ENCODE measurements at places on chromosomes 5 and 9.
A peak's percentile ranks its signal among the peaks of the same experiment; 100 is the strongest.

DNA sequence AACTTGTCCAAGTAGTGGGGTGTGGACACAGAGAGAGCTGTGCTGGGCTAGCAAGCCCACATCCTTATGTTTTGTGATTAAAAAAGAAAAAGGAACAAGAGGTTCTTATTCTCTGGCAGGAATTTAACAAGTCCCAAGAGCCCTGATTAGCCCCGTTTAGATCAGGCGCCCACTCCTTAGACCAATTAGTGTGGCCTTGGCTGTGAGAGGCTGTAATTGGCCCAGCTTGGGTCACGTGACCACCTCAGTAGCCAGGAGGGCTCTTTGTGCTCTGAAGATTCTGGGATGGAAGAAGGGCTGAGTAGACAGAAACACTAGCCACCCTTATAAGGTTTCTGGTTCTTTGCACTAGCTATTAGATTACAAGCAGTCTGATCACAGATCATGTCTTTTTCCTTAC is 31.1 kb downstream of the GCNT4 start:
- DNase-seq: no peak

DNA sequence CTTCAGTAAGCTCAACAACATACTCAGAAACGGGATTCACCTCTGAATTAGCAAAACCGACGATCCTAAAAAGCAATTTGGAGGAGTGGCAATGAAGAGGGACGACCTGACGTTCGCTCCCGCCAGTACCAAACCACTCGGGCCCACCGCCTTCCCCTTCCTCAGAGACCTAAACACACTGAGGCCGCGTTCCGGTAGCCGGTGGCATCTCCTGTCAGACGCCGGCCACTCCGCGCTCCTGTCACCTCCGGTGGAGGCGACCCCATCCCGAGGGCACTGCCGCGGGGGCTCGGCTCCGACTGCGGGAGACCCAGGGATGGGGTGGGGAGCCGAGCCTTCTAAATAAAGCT is 617 bp downstream of the PPP6C start:
- DNase-seq: no peak

- DNase-seq: no peak
These were observed 92.4 kb downstream of the RORB start for GRCh38 chr9:74589576-74589975.

DNA sequence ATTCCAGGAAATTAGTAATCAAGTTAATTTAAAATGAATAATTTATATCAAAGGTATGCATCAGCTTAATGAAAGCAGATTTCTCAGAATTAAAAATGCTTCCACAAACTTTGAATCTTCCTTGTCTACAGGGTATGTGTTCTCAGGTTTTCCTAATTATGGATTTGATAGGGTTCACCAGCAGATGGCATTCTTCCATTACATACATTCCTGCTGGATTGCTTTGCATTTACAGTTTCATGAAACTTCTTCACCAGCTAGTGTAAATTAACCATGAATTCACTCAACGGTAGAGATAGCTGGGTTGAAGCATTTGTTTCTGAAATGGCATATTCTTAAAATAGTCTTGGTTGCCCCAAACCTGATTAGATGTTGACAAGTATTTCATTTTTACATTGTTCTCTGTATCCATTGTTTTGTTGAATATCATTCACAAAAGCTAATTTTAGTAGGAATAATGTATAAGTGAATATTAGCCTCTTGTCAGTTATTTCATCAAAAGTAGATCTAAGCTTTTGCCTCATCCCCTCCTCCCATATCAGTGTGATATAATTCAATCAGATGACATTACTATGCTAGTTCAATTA is 68.7 kb upstream of the WDR41 start:
- peak; percentile 50 for DNase-seq

DNA sequence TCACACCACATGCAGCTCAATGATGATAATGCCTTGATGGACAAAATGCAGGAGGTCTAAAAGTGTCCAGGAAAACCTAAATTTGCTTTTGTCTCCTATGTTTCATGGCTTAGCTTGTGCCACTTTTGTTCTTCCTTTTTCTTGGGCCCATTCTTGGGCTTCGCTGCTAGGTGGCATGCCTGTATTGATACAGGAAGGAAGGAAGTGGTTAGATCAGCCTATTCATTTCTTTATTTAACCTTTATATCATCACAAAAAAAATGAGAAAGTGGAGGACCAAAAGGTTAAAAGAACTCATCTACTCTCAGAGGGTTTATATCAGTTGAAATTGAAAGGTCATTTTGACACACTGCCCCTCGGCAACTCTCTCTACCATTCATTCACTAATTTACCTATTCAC is 260.2 kb downstream of the ARHGAP26 start:
- DNase-seq: no peak

DNA sequence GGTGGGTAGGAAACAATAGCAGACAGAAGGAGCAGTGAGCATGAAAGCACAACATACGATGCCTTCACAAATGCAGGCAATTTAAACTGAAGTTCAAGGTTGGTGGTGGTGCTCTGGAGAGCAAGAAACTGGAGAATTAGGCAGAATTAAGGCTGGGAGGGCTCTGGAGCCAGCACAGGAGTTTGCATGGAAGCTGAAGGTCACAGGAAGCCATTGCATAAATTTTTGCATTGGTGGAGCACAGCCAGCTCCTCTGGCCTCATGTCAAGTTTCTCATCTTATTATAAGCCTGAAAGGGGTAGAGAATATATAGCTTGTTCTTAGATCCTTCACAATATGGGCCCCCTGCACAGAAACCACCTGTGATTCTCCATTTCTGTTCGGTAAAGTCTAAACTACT is 207.4 kb downstream of the PAPPA start:
- no peak for DNase-seq

DNA sequence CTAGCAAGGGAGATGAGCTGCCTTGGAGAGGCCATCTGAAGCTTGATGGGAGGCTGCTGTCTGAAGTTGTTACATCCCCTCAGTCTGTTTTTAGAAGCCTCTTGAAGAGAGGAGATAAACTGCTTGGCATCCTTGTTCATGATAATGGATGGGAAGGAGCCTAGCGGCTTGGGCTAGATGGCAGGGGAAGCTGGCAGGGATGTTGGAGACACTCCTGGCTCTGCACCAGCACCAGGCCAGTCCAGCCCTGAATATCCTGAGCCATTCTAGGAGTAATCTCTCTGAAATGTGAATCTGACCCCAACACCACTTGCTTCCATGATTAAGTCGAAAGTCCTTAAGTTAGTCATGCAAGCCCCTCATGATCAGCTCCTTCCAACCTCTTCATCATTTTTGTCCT is 310.5 kb downstream of the NSG2 start:
- DNase-seq: no peak

DNA sequence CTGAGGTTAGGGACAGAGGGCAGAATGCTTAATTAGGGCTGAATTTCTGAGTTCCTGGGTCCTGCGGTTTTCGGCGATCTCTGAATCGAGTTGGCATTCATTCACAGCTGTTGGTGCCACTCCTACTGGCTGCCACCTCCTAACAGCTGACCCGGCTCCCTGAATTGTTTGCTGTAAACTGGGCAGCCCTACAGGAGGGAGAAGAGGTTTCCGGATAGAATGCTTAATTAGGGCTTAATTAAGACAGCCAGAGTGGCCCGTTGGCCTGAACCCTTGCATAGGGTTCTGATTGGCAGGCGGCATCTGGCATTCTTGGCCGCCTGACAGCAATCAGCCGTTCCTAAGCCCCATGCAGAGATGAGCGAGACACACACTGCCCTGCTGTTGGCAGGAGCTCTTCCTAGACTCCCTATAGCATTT is 25.7 kb downstream of the FRMPD1 start:
- DNase-seq: no peak

DNA sequence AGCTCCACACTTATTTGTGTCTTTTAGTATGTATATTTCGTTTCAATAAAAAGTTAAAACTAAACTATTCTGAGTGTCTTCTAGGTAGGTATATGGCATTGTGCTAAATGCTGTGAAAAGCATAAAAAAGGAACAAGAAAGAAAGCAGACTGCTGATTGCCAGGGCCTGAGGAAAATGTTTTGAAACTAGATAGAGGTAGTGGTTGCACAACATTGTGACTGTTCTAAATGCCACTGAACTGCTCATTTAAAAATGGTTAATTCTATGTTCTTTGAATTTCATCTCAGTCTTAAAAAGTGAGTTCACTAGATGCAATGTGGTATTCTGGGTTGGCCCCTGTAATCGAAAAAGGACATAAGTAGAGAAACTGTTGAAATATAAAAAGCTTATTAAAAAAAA is 2.6 kb upstream of the ALAD start:
- DNase-seq: no peak

DNA sequence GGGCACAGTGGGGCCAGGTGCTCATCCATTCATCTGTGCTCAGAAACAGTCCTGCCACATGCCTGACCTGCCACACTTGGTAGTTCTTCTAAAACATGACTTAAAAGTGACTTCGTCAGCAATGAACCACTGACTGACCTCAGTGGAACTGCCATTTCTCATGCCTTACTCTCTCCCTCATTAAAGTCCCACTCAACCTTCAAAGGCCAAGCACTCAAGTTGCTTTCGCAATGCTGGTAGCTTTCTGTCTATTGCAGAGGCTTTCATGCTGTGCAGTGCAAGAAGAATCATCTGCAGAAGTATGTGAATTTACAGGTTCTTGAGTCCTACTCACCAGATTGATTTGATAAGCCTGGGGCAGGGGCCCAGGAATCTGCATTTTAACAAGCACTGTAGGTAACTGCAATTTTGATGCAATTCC is 23.9 kb downstream of the B4GALT1 start:
- peak; percentile 72 for DNase-seq

DNA sequence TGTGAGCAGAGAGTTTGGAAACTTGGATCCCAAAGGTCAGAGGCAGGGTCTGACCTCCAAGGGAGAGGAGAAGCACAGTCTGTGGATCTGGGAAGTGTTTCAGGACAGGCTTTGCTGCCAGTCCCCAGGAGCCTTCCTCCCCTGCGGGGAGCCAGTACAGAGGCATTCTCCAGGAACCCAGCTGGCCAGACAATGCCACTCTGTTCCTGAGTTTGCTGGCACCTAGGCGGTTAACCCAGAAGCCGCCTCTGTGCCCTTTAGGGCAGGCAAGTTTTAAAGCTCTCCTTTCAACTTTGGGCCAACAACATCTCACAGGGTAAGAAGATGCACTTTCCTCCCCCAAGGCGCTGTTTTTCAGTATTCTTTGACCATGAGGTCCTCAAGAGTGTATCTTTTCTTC is 37.0 kb upstream of the FGF1 start:
- no peak for DNase-seq

DNA sequence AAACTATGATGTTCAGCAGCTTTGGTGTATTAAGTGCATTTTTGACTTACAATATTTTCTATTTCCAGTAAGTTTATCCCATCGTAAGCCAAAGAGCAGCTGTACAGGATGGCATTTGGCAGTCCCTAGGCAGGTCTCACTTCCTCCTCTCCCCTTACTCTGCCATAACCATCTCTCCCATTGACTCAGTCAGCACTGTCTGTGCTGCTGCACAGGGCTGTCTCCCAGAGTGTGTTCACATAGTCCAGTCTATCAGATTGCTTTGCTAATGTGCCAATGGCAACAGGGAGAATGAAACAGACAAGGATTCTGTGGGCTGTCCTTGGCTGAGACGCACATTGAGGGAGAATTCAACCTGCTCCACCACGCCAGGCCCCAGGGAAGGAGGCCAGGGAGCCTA is 47.0 kb upstream of the CAST start:
- no peak for DNase-seq

DNA sequence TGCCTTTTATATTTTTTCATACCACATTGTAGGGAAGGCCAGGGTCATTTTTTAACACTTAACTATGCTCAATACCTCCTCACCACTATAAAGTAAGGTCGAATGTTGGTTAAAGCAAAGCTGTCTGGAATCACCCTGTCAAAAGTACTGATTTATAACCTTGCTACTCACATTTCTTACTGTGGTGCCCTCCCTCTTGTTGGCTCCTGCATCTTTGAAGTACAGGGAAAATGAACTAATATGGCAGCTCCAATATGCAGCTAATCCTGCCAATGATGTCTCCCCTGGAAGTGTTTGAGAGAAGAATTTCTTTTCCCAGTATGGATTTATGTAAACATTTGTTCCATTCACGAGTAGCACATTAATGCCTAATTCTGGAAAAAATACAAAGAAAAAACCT is 108.4 kb upstream of the RPS23 start:
- peak; percentile 66 for DNase-seq

DNA sequence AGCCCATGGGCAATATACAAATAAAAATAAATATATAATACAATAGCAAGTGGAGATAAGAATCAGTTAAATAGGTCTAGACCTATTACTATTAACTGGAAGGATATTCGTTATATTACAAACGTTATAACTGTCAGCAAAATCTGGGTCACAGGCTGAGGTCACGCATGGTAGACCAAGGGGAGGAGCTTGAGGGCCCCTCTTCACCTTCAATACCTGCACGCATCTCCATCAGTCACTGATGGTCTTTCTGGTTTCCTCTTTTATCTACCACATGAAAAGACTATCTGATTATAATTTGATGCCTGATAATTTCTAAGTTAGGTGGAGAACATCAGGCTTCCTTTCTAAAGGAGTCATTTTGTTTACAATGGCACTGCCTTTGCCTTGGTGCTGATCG is 43.2 kb downstream of the MAT2B start:
- DNase-seq: no peak

DNA sequence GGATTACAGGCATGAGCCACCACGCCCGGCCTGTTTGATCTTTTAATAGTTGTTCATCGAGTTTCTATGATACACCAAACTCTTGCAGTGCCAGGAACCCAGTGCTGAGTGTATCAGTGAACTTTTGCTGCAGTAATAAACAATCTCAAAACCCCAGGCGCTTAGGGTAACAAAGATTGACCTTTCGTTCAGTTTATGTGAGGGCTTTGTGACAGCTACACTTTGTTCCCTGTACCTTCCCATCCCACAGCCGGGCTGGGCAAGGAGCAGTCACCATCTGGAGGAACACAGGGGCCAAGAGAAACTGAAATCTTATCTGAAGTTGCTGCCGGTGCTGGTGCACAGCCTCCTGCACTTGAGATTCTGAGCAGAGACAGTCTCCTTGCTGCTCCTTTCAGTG is 17.2 kb upstream of the WNK2 start:
- DNase-seq: no peak

DNA sequence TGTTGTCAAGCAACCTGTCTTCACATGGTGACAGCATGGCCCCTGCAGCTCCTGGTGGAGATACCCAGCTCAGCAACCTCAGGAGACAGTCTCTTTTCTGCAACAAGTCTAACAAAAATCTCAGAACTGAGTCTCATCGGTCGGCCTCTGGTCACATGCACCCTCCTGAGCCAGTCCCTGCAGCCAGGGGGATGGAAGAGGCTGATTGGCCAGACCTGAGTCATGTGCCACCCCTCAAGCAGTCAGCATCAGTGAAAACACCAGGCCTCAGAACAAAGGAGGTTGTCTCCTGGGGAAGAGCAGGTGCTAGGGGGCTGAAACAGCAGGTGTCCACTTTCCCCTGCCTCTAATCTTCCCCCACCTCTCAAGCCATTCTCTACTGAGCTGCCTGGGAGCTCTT is 54.4 kb downstream of the SMIM23 start:
- DNase-seq: no peak

- DNase-seq: peak; percentile 62
These were observed 93.7 kb downstream of the PDE4D start for GRCh38 chr5:59799668-59800346.

Data from fibroblast of upper back skin (primary cell).